Smooth muscle cell of trachea (primary cell): ENCODE measurements at places on chromosomes 7 and 10. TPM values are rescaled to one million over a fixed set of nuclear protein-coding genes. Genes with fewer than 3 reads are reported as not detected.

Gene SPDYE16
- total RNA-seq, result 0.33 and 0.44 TPM in 2 replicates

Gene PRRT4
- under 0.01 TPM in 1 of 2 replicates, not detected in the other for total RNA-seq

Gene MBL2
- total RNA-seq, result not detected in 2 replicates

Gene ST8SIA6
- total RNA-seq, result 0.17 TPM in 1 of 2 replicates, not detected in the other

Gene ZDHHC4
- total RNA-seq, result 59.9 and 77.7 TPM in 2 replicates
